ENCODE measurements at places on chromosomes 2 and 18.
A peak's percentile ranks its signal among the peaks of the same experiment; 100 is the strongest.

- DNase-seq: peak; percentile 43
Measured at GRCh38 chr2:205692104-205692503, 9.8 kb downstream of the NRP2 start.

DNA sequence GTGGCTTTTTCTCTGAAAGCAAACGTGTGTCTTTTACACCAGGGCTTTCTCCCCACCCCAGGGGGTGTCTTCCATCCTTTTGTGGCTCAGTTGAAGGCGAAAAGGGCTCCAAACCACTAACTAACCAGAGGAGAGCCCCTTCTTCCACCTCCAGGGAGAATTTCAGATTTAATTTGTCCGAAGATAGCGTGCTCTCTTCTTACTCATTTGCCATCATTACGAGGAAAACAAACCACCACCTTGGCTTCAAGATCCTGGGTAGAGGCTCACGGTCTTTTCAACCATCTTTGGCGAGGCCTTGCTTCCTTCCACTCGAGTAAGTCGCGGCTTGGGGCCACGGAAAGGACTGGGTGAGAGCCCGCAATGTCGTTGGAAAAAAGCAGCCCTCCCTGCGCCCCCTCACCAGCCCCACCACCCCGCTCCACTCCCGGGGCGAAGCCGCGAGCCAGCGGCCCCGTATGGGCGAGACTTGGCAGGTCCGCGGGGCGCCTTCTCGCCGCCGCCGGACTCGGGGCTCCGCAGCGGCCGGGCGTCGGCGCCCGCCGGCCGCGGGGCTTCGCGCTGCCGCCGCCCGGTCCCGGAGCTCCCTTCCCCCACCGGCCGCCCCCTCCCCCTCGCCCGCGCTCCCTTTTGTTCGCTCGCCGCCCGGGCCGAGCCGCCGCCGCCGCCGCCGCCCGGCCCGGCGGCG lies 1.7 kb upstream of the ZNF532 start:
- DNase-seq: no peak

- no peak for DNase-seq
Measured at GRCh38 chr2:100971221-100971620, 30.9 kb upstream of the RPL31 start.

DNA sequence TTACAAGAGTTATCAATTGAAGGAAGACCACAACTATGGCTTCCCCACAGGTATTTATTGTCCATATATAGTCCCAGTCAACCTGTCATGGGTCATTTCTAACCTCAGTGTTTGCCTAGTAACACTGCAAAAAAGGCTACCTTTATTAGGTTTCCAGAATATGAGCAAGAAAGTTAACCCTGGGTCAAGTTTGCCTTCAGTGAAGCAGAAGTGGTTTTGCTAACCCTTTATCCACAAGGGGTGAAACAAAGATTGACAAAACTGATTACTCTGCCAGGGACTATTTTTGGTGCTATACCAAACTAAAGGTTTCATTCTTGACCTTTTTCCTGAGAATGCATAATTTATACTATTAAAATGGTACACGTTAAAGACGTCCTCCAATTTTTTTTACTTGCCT lies 28.8 kb downstream of the SP100 start:
- DNase-seq: no peak

- DNase-seq: no peak
Measured at GRCh38 chr18:73352546-73352945, 484.8 kb upstream of the NETO1 start.

- no peak for DNase-seq
Measured at GRCh38 chr2:173858291-173858731, 106.9 kb downstream of the SP3 start.

DNA sequence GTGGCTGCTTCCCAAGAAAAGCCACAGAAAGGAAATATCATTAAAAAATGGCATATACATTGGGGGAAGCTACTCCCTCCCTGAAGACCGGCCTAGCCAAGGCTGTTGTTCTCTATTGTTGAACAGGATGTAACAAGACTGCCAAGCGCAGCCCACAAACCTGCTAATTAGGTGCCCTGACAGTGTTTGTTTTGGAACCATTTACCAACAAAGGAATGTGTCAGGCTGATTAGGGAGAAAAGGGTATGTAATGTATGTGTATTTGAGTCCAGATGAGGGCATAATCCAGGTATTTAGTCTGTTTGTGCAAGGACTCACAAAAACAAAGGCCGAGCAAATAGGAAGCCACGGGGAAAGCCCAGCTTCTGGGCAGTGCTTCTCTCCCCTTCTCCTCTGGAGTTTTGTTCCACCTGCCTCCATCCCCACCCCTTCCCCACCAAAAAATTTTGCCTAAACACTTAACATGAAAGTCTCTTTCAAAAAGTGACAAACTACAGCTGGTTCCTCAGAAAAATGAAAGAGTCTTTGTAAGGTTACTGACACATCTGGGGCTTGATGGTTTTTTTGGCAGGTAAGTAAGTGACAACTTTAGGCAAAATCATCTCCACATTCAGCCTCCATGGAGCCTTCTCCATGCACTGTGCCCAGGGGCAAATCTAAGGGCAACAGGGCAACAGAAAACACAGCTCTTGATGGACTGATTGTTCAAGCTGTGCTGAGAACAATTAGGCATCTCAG lies 78.3 kb upstream of the FZD5 start:
- DNase-seq: peak; percentile 2

DNA sequence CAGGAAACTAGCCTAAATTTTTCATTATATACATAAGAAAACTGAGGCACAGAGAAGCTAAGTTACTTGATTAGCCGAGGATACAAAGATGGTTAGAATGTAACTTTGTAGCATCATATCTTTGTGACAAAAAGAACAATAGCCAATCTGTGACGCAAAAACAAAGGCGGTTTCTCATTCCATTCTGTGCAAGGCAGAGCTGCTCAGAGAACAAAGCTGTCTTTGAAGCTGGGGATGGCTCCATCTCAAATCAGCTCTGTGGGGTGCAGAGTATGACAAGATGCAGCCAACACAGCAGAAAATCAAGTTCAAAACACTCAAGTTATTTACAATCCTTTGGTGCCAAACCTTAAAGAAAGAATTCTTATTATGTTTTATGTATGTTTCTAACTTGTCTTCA lies 81.9 kb upstream of the VWC2L start:
- DNase-seq: no peak

DNA sequence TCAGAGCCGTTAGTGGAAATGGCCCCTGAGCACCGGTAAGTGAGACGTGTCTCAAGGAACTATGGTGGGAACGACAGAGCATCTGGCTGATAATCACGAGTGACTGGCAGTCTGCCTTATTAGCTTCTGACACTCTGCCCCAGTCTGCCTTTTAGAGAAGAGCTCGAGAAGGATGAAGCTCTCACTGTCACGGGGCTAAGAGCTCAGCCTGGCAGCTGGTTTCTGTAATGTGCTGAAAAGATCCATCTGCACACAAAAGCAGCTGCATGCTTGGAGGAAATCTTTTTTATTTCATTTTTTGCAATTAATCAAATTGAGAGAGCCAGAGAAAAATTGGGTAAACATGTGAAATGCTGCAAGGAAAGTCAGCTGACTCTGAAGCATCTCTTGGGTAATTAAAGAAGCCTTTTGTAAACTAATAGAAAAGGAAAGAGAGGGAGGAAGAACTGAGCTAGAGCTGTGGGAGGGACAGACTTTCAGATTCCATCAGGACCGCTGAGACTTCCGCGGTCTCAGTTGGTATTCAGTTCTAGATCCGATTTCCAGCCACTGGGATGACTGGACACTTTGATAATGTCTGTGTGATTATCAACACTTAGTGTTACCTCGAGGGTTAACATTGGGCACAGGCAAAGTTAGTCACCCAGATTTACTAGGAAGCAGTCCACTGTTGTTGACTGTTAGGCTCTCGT lies 24.4 kb downstream of the MBP start:
- DNase-seq: peak; percentile 88

DNA sequence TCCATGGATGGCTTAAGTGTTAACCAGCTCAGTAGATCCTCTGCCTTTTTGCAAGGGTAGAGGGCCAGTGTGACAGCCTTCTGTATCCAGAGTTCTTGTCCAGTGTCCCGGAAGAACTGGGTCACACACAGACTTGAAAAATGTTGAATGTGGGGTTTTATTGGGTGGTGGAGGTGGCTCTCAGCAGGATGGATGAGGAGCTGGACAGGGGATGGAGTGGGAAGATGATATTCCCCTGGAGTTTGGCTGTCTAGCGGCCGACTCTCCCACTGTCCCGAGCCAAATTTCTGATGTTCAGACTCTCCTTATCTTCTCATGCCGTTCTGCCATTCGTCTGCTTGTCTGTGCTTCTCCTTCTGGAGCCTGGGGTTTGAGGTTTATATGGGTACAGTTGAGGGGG lies 72.6 kb downstream of the MYO3B start:
- no peak for DNase-seq

DNA sequence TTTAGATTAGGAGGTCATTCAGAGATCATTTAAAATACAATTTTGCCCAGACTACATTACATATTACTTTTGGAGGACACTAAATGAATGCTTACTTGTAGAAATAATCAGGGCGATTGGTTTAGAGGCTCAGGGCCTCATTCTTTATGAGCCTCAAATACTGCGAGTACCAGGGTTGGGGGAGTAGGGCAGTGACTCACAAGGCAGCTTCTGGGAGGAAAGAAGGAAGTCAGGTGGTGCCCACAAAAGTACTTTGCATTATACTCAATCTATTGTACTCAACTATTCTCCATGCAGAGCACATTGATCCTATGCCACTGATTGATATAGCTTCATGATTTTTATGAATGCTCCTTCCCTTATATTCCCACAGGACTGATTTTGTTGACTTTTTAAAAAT lies 166.9 kb downstream of the SOCS6 start:
- DNase-seq: no peak

DNA sequence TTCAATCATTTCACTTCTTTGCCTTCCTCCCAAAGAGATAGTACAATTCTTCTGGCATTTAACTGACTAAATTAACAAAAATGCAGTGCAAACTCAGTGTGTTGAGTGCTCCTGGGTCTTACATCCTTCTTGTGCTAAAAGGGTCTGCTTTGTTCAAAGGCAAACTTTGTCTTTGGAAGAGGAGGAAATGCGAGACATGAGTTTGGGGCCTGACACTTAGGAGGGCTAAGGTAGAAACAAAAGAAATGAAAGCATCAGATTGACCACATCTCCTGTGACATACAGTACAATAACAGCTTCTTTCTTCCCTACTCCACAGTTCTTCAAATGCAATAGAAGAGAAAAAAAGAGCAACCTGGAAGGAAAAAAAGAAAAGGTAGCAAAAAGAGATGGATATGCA lies 161.7 kb downstream of the CNTNAP5 start:
- DNase-seq: no peak

DNA sequence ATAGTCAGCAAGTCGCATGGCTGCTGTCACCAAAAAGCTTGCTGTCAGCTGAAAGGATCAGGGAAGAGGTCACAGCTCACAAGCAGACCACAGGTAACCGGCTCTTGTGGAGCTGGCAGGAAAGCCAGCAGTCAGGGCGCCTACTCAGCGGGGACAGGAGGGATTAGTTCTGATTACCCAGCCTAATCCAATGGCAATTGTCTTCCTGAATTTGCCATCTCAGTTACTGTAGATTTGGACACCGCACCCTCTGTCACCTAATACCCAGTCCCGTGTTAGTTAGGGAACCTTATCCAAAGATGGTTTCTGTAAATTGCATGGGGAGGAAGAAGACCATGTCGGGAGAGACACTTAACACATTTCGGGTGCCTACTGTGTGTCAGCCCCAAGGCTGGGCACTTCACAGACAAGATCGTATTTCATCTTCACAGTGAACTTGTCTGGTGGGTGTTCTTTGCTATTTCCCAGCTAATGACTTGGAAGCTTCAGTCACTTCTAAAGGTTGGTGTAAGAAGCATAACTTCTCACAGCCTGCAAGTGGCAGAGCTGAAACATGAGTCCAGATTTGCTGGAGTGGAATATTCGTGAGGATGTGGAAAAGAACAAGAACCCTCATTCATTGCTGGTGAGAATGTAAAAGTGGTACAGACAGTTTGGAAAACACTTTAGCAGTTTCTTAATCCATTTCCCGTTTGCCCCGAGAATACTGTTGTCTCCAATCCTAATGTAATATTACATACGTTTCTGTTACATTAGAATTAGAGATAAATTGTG lies 9.9 kb downstream of the ALPK2 start:
- DNase-seq: no peak

- DNase-seq: peak; percentile 73
Measured at GRCh38 chr2:168156661-168157060, 90.7 kb downstream of the STK39 start.

GRCh38 chr2:199850218-199850717 lies 724 bp downstream of the FTCDNL1 start:
- DNase-seq: no peak

DNA sequence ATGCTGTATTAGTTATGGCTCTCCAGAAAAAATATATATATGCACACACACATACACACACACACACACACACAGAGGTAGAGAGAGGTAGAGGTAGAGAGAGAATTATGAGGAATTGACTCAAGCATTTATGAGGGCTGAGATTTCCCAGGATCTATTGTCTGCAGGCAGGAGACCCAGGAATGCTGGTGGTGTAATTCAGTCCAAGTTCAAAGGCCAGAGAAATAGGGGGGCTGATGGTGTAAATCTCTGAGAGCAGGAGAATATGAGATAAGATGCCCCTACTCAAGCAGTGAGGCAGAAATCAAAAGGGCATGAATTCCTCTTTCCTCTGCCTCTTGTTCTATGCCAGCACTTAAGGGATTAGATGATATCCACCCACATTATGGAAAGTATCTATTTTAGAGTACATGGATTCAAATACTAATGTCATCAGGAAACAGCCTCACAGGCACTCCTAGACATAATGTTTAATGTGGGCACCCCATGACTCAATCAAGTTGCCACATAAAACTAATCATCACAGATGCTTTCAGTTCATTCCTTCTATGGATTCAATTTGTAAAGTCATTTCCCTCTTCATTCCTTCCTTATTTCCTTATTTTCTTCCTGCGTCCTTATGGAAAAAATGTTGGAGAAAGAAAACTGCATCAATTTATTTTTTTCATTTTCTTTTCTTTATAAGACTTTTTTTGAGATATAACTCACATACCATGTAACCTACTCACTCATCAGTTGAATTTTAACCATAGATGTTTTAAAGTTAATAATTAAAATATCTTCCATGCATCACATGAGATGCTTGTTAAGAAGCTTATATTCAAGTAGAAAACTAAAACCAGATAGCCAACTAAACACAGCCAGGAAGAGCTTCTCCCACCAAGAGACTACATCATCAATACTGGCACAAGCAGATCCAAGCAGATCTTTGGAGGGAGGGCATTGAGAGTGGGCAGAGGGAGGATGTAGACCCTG lies 406.2 kb downstream of the MBD2 start:
- no peak for DNase-seq

- DNase-seq: no peak
Measured at GRCh38 chr2:198283146-198283545, 478.8 kb downstream of the PLCL1 start.

- no peak for DNase-seq
Measured at GRCh38 chr2:110804915-110805314, 72.5 kb downstream of the ACOXL start.
